ENCODE measurements at places on chromosomes 7 and 10. TPM values are rescaled to one million over a fixed set of nuclear protein-coding genes. Genes with fewer than 3 reads are reported as not detected.

Gene MLXIPL
- total RNA-seq: 1.5 TPM

Gene CCSER2
- 14.4 TPM for total RNA-seq

Gene AKR1C3
- total RNA-seq: 82.9 TPM

Gene OR2A1
- total RNA-seq: not detected

Gene UCMA
- not detected for total RNA-seq

Gene ANXA8L1
- not detected for total RNA-seq

Gene PRPS1L1
- not detected for total RNA-seq

Gene ZNF425
- 4.1 TPM for total RNA-seq

Gene LEP
- total RNA-seq: 0.16 TPM

Gene ANKRD2
- not detected for total RNA-seq

Gene HMX2
- not detected for total RNA-seq

Gene LRRC18
- not detected for total RNA-seq

Gene GTF2IRD2
- total RNA-seq: 1.9 TPM

Measured in cardiac atrium fibroblast (primary cell).